ENCODE measurements at places on chromosomes 1 and 21.

GRCh38 chr1:198467342-198467741, 73.1 kb downstream of the ATP6V1G3 start:
- no peak for DNase-seq

DNA sequence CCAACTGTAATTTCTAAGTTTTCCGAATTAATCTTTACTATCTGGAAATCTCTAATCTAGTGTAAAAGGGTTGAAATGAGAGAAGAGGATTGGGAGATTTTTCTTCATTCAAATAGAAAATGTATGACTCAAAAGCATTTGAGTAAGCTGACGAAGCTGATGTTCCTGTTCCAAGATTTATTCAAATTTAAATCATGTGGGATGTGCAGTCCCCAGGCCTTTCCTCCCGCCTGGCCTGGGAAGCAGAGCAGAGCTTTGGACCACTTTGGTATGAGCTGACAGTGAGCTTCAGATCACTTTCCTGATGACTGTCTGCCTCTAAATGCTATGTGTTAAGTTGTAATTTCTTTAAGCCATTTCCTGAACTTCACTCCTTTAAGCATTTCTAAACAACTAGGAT, 192.0 kb downstream of the DHRS3 start:
- no peak for DNase-seq

GRCh38 chr1:223842784-223843183, 3.0 kb downstream of the TP53BP2 start:
- DNase-seq, result no peak

- DNase-seq, result no peak
Measured at GRCh38 chr1:227888404-227889046, 59.2 kb downstream of the WNT9A start.

DNA sequence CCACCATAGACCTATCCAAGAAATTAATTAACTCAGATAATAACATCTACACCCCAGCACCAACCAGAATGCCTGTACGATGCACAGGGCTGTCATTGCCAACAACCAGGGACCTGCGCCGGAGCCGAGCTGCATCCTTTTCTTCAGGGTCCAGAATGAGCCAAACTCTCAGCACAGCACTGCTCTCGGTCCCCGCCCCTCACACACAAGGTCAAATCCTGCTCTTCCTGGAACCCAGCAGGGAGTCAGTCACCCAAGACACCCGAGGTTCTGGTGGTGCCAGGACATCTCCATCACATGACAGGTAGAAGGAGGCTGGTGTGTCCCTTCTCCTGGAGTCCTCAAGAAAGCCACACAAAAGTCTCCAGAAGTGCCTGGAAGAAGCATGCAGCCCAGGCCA, 31.9 kb downstream of the NPHP4 start:
- DNase-seq, result no peak

- DNase-seq, result no peak
Measured at GRCh38 chr21:38479641-38480525, 18.4 kb downstream of the ERG start.

GRCh38 chr1:63864224-63864641, 90.4 kb downstream of the ROR1 start:
- no peak for DNase-seq

GRCh38 chr1:202664083-202664482, 46.2 kb downstream of the SYT2 start:
- DNase-seq, result no peak

GRCh38 chr21:25831300-25831960, 96.7 kb downstream of the GABPA start:
- peak; percentile 15 for DNase-seq

GRCh38 chr1:53461323-53462044, 2.3 kb downstream of the DMRTB1 start:
- DNase-seq, result no peak

GRCh38 chr1:224106568-224107281, 7.2 kb upstream of the FBXO28 start:
- peak; percentile 6 for DNase-seq

GRCh38 chr1:12649971-12650421, 6.1 kb downstream of the AADACL4 start:
- DNase-seq, result no peak

- no peak for DNase-seq
Measured at GRCh38 chr1:236882678-236883077, 87.6 kb downstream of the MTR start.

DNA sequence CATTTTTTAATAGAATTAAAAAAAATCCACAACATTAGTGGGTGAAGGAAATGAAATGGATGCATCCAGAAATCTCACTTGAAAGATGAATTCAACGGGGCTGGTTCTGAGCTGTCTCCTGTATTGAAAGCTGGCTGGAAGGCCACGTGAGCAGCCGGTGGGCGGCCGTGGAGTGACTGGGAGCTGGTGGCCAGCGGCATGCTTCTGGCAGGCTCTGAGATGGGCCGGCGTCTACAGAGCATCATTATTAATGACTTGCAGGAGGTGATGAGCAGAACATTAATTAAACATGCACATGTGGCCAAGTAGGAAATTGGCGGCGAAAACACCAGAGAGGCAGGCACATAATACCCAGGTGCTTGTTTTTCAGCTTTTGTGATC, 115.6 kb upstream of the LMO4 start:
- DNase-seq, result no peak

DNA sequence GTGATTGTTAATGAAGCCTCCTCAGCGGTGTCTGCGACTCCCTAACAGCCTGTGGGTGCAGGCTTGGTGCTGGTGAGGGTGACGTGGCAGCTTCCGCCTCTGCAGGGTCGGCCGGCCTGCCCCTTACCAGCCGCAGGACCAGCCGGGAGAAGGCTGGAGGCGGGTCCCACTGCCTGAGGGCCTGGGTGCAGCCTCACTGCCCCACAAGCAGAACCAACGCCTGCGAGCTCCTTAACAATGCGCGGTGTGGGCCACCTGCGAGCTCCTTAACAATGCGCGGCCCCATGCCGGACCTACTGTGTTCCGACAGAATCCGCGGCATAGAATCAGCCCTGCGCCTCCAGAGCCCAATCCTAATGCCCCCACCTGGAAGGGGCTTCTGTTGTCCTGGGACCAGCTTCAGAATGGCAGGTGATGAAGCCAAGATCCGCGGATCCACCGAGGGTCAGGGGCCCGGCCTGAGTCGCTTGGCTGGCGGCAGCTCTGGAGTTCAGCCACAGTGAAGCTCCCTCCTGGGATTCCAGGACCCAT, 54.4 kb upstream of the AJAP1 start:
- DNase-seq, result no peak

DNA sequence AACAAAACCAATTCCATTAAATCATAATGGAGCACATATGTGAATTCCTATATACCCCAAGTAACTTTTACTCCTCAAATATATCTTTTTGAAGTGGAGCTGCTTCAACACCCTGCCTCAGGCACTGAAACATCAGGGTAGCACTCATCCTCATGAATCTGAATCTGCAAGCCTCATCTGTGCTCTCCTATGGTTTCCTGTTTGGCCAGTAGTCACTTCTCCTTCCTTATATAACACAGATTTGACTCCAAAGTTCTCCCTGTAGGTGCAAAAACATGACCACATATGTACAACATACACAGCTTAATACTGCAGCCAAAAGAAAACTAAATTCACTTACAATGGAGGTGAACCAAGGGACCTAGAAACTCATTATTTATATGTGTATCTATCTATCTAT, 7.2 kb downstream of the TRIT1 start:
- DNase-seq, result no peak

- no peak for DNase-seq
Measured at GRCh38 chr1:184743062-184743756, 11.4 kb downstream of the EDEM3 start.

DNA sequence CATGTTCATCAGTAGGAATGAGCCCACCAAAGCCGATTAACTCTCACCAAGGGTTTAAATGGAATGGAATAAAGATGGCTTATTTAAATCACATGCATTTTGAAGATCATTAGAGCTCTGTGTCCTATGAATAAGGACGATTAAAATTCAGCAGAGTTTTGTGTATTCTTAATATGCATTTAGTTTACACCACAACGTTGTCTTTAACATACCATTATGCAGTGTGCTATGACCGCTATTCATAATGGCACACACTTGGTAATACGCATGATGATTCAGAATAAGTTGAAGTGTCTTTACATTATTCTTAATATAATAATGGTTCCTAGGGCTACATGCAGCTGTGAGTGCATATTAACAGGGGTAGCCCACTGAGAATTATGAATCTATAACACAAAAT, 190.7 kb downstream of the PTBP2 start:
- DNase-seq, result no peak

- DNase-seq, result no peak
Measured at GRCh38 chr1:185348985-185349384, 31.9 kb upstream of the IVNS1ABP start.

- no peak for DNase-seq
Measured at GRCh38 chr1:109186733-109187086, 27.0 kb upstream of the SARS1 start.

DNA sequence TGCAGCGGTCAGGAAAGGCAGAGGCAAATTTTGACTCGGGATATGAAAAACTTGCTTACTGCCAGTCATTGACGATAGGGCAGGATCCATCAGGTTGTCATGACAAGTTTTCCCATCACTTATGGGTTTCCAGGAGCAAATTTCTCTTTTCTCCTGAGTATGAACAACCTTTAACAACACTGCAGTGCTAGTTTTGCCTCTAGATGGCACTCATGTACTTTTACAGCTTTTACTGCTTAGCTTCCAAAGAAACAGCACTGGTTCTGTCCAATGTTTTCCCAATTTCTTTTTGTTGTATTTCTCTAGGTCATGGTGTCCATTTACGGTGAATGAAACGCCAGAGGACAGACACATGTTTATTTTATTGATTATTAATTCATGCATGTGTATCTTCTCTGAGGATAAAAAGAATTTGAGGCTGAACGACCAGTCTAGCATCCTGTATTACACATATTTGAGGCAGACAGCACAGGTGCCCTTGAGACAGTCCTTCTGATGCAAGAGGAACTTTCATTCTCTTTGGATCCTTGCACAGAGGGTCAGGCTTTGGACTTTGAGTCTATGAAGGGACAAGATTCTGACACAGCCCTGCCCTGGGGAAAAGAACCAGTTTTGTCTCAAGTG, 112.3 kb upstream of the TRABD2B start:
- DNase-seq, result peak; percentile 4

GRCh38 chr1:24351918-24352627, 32.9 kb downstream of the GRHL3 start:
- DNase-seq, result peak; percentile 84

DNA sequence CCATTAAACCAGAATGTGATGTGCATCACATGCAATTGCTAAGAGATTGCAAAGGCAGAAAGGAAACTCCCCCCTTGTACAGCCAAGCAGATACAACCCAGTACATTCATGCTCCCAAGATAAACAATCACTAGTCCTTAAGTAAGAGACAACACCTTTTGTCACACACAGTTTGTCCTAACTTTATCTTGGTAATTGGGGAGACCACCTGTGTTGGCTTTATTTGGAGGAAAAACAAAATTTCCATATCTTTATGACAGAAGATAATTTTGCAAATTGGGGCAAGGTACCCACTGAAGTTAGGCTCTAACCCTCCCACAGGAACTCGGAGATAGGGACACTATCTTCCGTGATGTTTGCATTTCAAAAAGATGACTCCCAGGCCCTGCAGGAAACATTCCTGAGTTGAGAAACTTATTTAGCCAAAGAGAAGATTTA, 175.0 kb upstream of the TNR start:
- no peak for DNase-seq

GRCh38 chr1:150065184-150065871, 2.2 kb upstream of the VPS45 start:
- no peak for DNase-seq

DNA sequence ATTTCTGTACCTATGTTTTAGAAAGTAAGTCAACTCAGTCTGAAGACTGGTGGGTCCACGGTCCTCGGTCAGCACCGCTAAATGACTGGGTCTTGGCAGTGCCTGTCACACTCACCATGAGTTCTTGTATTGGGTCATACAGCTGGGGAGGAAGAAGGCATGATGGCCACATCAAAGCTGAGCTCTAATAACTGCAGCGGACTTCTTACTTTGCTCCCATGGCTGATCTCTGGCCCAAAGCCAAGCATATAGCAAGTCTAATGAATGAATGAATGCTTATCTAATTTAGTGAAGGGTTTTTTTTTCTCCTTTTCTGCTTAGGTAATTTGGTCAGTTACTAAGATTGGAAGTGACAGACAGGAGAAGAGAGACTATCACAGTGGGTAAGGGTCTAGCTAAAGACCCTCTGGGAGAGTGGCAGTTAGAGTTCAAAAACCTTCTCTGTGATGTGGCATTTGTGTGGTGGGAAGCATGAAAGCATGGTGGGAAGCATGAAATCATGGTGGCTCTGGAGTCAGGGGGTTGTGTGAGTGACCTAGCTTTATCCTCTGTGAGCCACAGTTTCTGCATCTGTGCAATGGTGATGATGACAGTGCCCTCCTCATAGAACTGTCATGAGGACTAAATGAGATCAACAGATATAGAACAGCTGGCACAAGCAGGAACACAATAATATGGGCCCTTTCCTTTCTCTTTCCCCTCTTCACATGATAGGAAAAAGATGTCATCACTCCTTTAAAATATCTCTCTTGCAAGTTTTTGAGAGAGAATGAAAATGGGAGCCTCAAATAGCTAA, 78.9 kb upstream of the JAK1 start:
- DNase-seq, result no peak

GRCh38 chr1:51734896-51735745, 118.2 kb downstream of the OSBPL9 start:
- DNase-seq, result no peak

GRCh38 chr1:198108636-198109370, 48.0 kb upstream of the NEK7 start:
- no peak for DNase-seq

DNA sequence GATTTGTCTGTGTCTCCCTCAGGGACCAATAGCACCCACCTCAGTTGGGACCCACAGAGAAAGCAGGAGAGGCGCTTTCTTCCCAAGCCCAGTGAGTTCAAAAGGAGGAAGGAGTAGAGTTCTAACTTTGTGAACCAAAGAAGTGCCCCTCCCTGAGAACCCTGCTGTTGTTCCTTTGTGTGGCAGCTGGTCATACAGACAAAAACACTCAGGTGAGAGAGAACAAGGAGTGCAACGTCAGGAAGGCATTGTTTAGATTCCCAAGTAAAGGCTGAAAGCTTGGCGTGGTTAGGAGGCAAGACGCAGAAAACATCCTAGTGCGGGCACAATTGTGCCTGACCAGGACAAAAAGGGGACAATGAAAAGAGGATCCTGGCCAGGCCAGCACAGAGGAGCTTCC, 654.6 kb downstream of the KIF26B start:
- no peak for DNase-seq

DNA sequence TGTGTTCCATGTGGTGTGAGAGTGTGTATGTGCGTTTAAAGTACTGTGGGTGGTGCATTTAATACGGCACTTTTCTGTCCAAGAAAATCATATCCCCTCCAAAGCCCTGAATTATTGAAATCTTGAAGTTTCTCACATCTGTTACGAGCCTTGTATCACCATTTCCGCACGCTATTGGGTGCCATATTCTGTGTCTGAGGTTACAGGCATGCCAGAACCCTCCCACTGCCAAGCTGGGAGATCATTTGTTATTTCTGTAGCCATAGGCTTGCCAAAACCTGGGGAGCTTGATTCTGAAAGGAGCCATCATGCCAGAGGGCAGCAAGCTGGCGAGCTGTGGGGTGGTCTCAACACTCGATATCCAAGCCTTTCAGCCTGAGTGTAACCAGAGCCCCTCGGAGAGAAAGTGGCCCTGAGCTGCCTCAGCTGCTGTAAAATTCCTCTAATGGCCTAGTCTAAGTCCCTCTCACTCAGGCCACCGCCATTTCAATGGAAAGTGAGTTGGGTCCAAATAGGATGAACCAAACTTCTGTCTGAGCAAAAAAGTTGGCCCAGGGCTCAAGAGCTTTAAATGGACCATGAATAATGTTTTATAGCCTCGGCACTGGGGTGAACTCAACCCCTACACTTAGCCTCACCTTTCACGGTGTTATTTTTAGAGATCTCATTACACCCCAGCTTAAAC, 298.4 kb upstream of the DUSP10 start:
- no peak for DNase-seq

GRCh38 chr1:220877377-220878095, 1.7 kb upstream of the HLX start:
- DNase-seq, result no peak
